GM20000 (cell line): ENCODE measurements at places on chromosomes 1 and 21.
A peak's percentile ranks its signal among the peaks of the same experiment; 100 is the strongest.

DNA sequence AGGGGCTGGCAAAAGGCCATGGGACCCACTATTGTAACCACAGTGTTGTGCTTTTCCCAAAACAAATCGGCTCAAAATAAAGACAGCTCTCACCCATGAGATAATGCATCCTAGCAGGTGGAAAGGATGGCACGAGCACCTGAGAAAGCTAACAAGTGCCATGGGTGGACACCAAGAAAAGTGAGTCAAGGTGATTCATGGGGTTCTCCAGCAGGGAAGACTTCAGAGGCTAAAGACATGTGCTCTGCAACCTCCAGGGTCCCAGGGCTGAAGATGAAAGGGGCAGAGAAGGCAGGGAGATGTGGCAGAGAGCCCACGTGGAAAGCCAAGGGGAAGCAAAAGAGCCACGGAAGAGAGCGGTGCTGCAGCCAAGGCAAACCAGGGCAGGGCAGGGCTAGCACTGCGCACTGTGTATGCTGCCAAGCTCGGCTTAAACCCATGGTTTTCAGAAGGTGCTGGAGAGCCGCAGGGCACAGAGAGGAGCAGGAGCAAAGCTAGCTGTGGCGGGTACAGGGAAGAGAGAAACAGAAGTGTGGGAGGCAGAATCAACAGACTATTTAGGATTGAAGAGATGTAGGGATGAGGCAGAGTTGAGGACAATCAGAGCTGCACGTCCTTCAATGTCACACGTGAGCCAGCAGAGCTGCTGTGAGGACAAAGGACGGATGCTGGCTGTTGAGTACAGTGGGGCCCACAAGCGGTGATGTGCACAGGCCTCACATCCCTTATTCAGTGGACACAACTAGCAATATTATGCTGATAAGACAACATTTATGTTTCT, 41.8 kb upstream of the C1orf198 start:
- DNase-seq, result no peak

- DNase-seq, result no peak
Observed at GRCh38 chr1:203589595-203589994, 37.0 kb upstream of the ATP2B4 start.

DNA sequence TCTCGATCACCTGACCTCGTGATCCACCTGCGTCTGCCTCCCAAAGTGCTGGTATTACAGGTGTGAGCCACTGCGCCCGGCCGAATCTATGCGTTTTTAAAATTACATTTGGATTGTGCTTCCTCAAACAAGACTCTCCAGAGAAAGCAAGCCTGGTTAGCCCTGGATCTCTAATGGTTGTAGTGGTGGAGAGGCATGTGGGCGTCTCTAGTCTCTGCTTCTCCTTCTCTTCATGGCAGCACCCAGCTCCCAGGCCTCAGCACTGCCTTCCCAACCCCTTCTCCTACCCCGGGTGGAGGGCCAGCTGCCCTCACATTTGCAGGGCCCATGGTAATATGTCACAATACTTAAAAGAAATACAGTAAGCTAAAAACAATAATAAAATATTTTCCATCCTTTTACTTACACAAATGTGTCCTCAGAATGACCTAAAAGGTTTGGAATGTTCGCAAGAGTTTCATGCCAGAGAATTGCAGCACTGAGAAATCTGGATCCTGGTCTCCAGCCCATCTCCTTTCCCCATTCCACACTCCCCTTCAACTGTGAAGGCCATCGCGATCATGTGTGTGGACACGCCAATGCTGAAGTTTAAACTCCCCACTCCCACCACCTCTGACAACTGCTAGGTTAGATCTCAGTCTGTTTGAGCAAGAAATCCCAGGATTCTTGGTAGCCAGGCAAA, 7.0 kb downstream of the OR14I1 start:
- no peak for DNase-seq

- no peak for DNase-seq
Observed at GRCh38 chr1:159922511-159923202, 2.6 kb downstream of the TAGLN2 start.

DNA sequence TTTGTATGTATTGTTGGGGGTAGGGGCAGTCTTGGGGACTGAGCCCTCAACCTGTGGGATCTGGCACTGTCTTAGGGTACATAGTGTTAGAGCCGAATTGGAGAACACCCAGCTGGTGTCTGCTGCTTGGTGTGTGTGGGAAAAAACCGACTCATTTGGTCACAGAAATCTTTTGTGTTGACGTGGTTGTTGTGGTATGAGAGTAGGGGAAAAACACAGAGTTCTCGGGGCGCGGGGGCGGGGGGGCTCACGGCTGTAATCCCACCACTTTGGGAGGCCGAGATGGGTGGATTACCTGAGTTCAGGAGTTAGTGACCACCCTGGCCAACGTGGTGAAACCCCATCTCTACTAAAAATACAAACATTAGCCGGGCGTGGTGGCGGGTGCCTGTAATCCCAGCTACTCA, 15.3 kb upstream of the SRSF10 start:
- DNase-seq, result peak; percentile 57

DNA sequence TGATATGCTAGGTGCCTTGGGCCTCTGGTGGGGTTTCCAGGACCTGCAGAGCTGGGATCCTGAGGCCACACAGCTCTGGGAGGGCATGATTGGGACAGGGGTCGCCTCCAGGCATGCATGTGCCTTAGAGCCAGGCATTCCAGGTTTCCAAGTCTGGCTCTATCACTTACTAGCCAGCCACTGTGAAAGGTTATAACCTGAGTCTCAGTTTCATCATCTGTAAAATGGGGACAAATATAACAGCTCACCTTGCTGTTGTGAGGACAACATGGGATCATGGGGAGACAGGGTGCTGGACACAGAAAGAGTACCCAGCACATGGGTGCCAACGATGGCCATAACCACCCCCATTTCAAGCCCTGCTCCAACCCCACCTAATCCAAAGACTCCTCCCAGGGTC, 2.7 kb downstream of the CHI3L1 start:
- no peak for DNase-seq

- peak; percentile 76 for DNase-seq
Observed at GRCh38 chr1:50968821-50969610, 1.0 kb upstream of the CDKN2C start.

GRCh38 chr1:244447552-244447951, 4.2 kb downstream of the ADSS2 start:
- DNase-seq, result no peak

GRCh38 chr1:219050086-219050821, 123.4 kb upstream of the LYPLAL1 start:
- DNase-seq, result no peak

GRCh38 chr1:27403065-27403726, 10.8 kb downstream of the GPR3 start:
- peak; percentile 52 for DNase-seq

DNA sequence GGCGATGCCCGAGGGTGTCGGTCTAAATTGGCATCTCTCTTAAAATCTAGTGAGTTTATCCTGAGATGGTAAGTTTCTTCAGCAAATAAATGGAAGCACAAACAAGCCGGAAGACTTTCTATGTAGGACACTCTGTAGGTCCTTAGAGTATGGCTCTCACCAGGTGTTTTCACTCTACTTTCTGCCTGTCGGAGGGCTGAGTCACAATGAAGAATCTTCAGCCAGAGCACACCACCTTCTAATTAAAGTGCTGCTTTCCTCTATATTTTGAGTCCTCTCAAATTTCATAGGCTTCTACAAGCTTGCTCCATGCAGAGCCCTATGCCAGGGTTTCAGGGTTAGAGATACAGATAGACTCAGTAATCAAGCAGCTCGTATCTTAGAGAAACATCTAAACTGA, 27.1 kb downstream of the KCNK1 start:
- no peak for DNase-seq

DNA sequence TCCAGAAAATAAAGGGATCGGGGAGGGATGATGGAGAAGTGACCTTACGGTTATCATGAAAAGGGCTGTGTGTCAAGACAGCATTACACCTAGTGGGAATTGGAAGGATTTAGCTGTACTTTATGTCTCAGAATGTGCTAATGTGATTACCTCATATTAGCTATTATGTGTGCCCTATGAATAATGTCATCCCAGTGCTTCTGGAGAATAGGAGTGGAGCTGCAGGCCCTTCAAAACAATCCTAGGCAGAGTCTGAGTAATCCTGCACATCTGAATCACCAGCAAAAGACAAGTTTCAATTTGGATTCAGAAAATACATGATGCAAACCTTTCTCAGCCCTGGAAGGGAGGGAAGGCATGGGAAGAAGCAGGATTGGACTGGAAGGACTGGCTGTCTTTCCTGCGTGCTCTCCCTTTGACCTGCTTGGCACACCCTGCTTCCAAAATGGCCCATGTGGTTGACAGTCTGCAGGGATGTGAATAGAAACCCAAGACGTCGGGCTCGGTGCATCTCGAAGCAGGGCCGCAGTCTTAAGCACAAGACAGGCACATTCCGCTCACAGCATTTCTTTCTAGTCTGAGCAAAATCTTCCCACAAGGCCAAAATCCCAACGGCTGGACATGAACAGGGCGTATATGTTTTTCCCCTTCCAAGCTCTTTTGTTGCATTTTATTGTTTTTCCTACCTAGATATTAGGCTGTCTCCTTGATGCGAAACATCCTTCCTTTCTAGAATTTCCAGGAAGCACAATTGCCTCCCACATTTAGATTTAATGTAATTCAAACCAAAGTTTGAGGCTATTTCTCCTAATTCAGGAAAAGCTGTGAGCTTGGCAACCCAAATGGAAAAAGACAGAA, 54.3 kb upstream of the TARBP1 start:
- no peak for DNase-seq

DNA sequence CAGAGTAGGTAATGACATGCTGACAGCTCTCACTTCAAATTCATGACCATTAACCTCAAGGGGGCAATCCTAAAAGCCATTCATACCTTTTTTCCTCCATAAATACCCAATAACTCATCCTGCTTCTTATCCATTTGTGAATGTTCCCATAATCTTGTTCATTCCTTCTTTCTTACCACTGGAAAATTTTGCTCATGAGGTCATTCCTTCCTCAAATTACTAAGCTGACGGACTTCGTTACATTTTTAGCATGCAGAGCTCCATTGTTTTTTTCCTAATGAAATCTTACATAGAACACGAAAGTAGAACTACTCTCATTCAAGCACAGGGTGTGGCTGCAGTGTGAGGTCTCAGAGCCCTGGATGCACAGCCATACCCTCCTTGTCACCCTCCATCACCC, 276.5 kb upstream of the DPYD start:
- DNase-seq, result no peak

DNA sequence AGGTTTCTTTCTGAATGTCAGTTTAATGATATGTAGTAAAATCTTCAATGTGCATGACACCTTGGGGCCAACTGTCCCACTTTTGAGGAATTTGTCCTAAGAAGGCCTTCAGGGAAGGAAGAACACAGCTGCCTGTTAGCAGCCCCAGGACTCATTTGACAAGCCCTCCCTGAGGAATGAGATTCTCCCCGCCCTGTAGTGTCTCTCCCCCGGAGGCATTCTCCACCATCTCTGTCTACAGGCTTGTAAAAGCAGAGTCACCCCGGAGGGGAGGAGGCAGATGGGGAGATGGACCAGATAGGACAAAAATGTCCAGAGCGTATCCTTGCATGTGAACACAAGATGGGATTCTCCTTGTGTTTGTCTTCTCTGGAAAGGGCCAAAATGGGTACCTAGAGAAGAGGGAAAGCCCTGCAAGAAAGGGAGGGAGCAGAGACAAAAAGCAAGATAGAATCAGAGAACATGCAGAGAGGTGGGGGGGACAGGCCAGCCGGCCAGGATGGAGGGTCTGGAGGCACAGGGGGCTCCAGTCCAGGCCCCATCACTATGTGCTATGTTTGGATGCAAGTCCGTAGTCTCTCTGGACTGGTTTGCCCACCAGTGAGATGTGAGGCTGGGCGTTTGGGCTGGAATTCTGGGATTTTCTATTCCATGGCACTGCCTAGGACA, 12.0 kb upstream of the WNT3A start:
- DNase-seq, result no peak

- no peak for DNase-seq
Observed at GRCh38 chr1:33382661-33383415, 48.1 kb downstream of the PHC2 start.

DNA sequence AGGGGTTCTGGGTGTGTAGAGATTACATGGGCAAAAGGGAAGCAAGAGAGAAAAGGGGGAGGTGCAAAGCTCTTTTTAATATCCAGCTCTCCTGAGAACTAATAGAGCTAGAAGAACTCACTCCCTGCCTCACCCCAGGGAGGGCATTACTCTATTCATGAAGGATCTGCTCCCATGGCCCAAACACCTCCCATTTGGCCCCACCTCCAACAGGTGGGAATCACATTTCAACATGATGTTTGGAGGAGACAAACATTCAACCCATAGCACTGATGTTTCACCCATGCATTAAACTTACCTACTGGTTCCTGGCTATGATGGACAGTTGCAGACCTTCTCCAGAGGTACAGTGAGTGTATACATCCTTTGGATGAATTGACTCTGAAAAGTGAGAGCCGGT, 7.3 kb upstream of the JUN start:
- DNase-seq, result no peak

GRCh38 chr21:26388731-26389231, 184.3 kb downstream of the CYYR1 start:
- no peak for DNase-seq

- no peak for DNase-seq
Observed at GRCh38 chr1:233679591-233680373, 65.9 kb downstream of the KCNK1 start.

DNA sequence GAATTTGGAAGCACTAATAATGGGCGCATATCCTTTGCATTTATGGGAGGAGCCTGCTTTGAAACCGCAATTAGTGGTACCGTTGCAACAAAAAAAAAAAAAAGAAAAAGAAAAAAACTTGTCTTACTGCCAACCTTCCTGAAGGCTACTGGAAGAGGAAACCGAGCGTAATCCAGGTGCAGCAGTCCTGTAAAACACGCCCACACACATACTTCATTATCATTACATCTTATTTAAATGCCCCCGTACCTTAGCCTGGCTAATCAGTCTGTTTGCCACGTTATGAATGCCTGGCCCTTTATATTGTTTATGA, 686 bp upstream of the ZNF281 start:
- DNase-seq, result peak; percentile 10
